ENCODE measurements at places on chromosomes 7 and 10. TPM values are rescaled to one million over a fixed set of nuclear protein-coding genes. Genes with fewer than 3 reads are reported as not detected.

GRCh38 chr7:73585196-73585595 is 6.8 kb upstream of the TBL2 start:
- H3K36me3 ChIP-seq = no peaks in the 10 kb centered on the region
- H3K4me3 ChIP-seq = no peak overlapping the region
- DNase-seq = no peak

DNA sequence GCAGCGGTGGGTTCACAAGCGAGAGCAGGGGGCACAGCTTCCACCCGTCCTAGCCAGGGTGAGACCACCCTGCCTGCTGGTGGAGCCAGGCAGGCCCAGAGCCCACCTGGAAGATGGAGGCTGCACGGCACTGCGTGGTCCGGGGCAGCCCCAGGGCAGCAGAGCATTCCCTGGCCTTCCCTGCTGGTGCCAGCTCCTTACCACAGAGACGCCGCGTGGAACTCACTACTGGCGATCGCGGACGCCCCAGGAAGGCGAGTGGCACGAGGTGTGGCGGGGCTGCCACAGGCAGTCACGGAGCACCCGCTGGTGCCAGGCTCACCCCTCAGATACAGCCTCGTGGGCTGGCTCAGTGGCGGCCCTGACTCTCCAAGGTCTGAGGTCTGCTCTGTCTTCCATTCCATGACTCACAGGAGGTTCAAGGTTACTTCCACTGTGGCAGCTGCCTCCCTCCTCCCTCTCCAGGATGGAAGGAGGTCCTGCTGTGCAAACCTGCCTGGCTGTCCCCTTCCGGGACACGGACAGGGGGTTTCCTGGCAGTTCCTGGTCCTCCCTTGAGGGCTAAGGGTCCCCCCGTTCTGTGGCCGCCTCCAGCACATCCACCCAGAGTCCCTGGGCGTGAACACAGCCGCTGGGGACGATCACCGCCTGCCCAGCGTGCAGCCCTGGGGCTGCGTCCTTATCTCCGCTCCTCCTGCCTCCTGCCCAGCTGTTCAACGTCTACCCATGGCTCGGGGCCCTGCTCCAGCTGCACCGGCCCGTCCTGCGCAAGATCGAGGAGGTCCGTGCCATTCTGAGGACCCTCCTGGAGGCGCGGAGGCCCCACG is 3.1 kb downstream of the CYP2W1 start:
- no peak for DNase-seq
- H3K4me1 ChIP-seq = peaks cover 9% of the 10 kb centered on the region
- no peaks in the 10 kb centered on the region for H3K27me3 ChIP-seq
- no peak overlapping the region for H3K27ac ChIP-seq

DNA sequence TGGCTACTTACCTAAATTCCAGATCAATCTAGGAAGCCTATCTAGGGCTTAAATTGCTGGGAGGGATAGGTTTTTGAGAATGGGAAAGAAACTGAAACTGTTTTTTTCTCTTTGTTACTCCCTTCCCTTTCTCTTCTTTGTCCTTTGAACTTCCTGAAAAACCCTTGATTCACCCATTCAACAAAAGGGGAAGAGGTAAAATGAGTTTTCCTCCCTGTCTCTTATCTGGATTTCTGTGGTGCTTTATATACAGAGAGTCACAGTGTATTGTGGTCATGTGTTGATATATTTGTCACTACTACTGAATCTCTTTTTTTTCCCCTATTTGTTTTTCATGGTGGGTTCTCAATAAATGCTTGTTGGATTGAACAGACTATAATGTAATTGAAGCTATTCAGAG is 19.8 kb upstream of the NUP205 start:
- no peak overlapping the region for H3K27ac ChIP-seq
- no peak for DNase-seq
- no peak overlapping the region for H3K4me3 ChIP-seq
- no peaks in the 10 kb centered on the region for H3K4me1 ChIP-seq

GRCh38 chr7:11341285-11341944 is 367.7 kb downstream of the PHF14 start:
- no peaks in the 10 kb centered on the region for H3K36me3 ChIP-seq
- H3K27me3 ChIP-seq = no peaks in the 10 kb centered on the region
- H3K4me3 ChIP-seq = no peak overlapping the region

DNA sequence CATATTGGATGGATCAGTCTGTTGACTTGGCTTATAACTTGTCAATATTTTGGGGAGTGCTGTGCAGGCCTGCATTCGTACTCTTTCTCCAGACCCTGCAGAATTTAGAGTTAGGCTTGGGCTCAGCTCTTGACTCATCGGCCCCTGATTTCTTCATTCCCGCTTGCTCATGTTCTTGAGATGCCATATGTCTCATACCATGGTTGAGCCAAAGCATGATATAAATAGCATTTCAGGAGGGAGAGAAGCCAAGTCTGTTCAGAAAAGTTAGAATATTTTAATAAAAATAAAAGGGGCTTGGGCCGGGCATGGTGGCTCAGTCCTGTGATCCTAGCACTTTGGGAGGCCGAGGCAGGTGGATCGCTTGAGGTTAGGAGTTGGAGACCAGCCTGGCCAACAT is 898.1 kb downstream of the TYW1 start:
- H3K27me3 ChIP-seq = no peaks in the 10 kb centered on the region
- no peaks in the 10 kb centered on the region for H3K4me1 ChIP-seq
- no peak overlapping the region for H3K27ac ChIP-seq

GRCh38 chr10:458421-458851 is 231.0 kb downstream of the DIP2C start:
- no peak overlapping the region for H3K4me3 ChIP-seq
- no peak for DNase-seq
- H3K36me3 ChIP-seq = no peaks in the 10 kb centered on the region
- H3K27ac ChIP-seq = no peak overlapping the region
- no peaks in the 10 kb centered on the region for H3K27me3 ChIP-seq
- H3K4me1 ChIP-seq = no peaks in the 10 kb centered on the region

GRCh38 chr7:132730105-132730504 is 153.8 kb upstream of the PLXNA4 start:
- H3K4me1 ChIP-seq = no peaks in the 10 kb centered on the region
- H3K27me3 ChIP-seq = no peaks in the 10 kb centered on the region
- no peak overlapping the region for H3K4me3 ChIP-seq
- no peak overlapping the region for H3K27ac ChIP-seq
- no peaks in the 10 kb centered on the region for H3K36me3 ChIP-seq

HABP2 gene
- not detected for total RNA-seq

SAP25 gene
- total RNA-seq = 19.5 TPM
